ENCODE measurements at places on chromosomes 12 and 14.

DNA sequence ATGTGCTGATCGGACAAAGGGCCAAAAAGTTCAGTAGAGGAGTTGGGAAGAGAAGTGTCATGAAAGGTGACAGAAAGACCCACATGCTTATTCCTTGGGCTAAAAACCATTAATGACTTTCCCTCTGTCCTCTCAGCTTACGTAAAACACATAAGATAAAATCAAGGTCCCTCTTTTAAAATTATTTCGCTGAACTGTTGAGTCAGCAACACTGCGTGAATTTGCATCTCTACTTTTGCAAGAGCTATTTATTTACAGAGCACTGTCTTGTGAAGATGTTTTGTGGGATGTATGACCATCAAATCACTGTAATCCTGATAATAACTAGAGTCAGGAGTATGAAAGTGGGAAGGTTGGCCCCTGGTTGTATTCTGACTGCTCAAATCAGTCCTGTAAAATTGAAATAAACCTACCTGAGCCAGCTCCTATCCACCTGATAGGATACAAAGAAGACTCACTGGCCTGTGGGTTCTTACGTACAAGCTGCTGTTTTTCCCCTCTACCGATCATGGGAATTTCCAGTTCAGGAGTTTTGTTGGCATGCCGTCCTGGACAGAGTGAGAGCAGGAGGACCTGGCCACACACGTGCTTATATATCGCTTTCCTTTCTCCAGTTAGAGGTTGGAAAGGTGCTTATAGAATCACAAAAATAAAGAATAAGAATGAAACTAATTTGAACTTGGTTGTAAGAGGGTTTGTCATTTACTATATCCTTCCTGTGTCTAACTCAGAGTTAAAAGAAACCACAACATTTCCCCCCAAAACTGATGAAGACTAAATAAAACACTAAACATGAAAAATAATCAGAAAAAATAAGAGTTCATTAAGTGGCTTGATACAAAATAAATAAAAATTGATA, 42.9 kb downstream of the IFNG-AS1 start:
- no peak for DNase-seq

GRCh38 chr12:131990066-131990979, 40.6 kb downstream of the EP400 start:
- DNase-seq: no peak

DNA sequence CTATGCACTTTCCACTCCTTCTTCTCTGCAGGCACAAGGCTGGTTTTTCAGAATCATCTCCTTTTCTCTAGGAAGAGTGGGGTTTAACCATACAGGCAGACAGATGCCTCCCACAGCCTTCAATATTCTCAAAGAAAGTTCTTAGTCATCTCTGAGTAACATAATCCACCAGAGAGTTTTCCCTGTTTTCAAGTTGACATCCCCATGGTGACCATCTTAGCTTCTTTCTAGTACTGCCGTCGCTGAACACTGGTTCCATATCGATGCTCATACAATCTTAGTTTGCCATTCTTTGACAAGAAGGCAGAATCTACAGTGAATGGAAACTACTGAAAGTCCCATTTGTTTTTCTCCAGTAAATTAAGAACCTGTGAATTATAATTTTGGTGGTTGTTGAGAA, 28.6 kb downstream of the TPH2 start:
- DNase-seq: no peak

GRCh38 chr14:68687746-68688145, 105.1 kb downstream of the ZFP36L1 start:
- DNase-seq: peak; percentile 82

DNA sequence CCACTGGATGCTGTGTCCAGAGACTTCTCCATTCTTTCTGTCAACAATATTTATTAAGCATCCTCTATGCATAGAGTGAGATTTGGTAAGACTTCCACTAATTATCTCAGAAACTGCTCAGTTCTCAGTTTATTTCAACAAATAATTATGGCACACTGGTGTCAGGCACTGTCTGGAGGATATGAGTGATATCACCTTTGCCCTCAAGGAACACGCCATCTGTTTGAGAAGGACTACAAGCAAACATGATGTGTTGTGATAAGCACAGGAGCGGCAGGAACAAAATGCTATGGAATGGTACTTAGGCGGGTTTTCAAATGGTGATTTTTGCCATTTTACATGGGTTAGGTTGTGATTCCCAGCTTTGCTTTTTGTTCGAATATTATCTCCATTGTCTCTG, 229.2 kb downstream of the DPF3 start:
- DNase-seq: no peak

- DNase-seq: no peak
Observed at GRCh38 chr14:92922155-92922735, 705 bp upstream of the CHGA start.

DNA sequence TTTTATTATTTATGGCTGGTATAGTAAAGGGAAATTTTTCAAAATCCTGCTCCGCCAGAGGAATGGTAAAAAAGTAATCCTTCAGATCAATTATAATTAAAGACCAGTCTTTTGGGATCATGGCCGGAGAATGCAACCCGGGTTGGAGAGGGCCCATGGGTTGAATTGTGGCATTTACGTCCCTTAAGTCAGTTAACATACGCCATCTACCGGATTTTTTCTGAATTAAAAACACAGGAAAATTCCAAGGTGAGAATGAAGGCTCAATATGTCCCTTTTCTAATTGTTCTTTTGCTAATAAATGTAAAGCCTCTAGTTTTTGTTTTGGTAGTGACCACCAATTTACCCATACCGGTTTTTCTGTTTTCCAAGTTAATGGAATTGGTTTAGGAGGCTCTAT, 602.8 kb downstream of the ALG10 start:
- no peak for DNase-seq

DNA sequence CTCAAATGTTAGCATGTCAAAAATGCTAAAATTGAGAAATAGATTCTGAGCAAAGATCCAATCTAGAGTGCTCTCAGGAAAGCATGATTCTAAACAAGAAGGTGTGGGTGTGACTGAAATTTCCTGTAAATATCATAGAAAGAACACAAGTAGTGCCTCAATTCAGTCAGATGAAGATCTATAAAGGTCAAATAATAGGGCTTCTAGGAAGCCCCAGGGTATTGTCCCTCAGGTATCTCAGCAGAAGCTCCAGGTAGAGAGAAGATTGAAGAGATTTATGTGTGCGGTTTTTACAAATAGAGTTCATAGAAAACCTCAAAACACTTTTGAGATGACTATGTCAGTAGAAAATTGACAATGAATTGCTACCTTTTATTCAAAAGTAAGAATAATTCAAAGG, 13.0 kb downstream of the KLRD1 start:
- no peak for DNase-seq

DNA sequence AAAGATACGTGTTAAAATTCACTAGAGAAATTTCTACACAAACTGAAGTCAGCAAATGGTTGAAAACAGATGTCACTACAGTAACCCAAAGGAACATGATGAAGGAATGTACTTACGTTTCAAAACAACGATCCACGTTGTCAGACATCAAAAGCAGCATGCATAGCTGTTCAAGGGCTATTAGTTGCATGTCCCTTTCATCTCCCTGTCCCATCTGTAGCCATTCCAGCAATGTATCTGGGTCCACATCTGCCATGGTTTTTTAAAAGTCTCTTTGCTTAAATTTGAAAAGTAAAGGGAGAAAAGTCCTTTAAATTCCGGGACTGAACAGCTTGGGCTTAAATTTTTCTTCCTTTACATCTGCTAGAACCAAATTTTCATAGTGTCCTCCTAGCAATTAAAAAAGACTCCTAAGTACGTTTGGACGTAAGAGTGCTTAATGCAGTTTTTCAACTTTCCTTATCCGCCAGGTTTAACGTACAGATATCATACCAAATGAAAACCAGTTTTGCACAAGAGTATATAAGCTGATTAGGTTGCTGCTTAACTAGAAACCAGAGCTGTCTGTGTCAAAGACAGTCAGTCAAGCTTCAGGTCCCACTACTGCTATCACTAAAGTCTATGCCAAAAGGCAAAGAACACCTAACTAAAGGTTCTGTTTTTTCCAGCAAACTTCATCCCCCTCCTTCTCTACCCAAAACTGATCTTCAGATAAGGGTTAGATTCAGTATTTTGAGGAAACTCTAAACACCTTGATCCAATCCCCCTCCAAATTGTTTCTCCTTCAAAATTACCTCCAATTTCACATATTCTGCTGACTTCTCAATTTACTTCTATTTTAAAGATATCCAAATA, 1.7 kb downstream of the HECTD1 start:
- peak; percentile 45 for DNase-seq

GRCh38 chr14:103378038-103378854, 7.0 kb upstream of the MARK3 start:
- no peak for DNase-seq
